ENCODE measurements at places on chromosomes 12 and 14.
A peak's percentile ranks its signal among the peaks of the same experiment; 100 is the strongest.

- ATAC-seq = no peak
These were observed 20.2 kb downstream of the TCHP start for GRCh38 chr12:109920261-109920780.

DNA sequence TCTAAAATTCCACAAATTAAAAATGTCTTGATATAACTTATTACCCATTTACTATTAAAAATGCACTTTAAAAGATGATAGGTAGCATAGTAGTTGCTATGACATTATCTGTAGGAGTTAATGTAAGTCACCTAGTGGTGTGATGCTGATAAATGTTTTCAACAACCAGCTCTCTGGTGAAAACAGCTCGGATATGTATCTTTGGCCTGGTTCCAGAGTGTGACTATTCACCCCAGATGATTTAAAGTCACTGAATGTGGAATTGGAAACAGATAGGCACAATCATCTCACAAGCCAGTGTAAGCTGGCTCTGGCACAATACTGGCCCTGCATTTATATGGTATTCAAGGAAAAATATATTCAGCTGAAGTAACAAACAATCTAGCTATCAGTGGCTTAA is 9.2 kb upstream of the CCDC196 start:
- ATAC-seq = peak; percentile 87

DNA sequence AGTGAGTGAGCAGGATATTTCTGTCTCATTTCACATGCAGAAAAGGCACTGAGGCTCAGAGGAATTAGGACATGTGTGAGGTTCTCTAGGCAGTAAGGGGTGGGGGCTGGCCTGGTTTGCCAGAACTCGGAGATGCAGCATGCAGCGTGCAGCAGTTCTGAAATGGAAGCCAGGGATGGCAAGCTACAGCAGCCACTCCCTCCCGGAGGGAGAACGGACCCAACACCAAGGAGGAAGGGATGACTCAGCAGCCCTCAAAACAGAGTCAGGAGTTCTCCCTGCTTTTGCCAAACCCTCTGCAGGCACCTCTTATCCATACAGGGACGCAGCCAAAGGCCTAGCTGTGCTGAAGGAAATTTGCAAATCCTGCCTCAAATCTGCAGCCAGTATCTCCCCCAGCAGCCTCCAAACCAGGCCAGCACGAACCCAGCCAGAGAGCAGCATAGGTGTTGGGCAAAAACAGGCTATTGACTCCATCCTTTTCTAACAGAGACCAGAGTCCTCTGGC is 10.3 kb upstream of the SERPINA3 start:
- peak; percentile 59 for ATAC-seq

GRCh38 chr14:23105348-23105824 is 597 bp upstream of the CIROP start:
- ATAC-seq = no peak

GRCh38 chr14:102926104-102926503 is 3.6 kb downstream of the AMN start:
- no peak for ATAC-seq

DNA sequence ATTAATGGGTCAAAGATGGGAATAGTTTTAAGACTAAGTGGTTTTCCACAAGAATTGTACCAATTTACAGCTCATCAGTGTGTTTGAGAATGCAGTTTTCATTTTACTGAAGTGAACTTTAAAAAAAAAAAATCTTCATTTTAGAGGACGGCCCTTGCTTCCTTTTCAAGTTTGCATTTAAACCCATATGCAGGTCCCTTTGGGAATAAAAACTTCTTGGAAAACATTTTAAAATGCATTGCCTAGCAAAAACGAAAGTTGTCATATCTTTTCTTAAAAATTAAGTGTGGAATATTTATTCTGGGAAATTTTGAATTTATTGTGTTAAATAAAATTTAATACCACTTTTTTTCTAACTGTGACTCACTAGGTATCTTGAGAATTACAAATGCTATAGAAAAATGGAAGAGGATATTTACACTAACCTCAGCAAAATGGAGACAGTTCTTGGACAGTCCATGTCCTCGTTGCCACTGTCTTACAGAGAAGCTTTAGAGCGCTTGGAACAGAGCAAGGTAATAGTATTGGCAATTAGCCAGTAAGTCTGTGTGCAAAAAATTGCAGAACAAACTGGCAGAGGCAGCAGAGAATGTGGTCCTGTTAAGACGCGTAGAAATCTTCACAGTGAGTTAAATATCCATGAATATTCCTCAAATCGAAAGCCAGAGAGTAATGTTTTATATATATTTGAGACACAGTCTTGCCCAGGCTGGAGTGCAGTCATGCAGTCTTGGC is 209.7 kb downstream of the SYNE2 start:
- ATAC-seq = no peak

GRCh38 chr12:133234971-133235370 is 706 bp downstream of the ANHX start:
- no peak for ATAC-seq

DNA sequence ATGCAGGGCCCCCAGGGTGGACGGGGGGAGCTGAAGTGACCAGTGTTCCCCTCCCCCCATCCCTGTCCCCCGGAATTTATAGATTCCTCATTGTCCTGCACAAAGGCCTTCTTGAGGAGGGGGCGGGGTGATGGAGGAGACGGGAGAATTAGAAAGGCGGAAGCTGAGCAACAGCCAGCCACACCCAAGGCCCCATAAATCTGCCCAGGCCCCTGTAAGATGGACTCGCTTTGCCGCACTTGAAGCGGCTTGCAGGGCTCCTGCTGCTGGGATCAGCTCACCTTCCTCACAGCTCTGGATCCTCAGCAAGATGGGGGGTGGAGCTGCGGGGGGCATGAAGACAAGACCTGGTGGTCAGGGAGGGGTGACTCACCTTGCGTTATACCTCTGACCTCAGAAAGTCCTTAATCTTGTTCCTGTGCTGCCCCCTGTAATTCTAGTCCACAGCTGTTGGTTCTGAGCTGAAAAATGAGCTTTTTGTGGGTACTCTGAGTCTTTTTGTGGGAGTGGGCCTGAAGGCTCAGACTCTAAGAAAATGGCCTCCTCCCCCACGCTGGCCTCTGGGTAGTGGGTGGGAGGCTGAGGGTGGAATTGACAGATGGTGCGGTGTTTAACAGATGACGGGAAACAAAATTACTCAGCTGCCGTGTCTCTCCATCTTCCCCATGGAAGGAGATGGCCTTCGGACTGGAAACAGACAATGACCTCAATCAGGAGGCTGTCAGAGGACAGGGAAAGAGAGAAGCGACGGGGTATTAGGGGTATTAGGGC is 15.8 kb upstream of the ANKRD33 start:
- ATAC-seq = no peak

GRCh38 chr12:89084751-89085150 is 267.6 kb downstream of the DUSP6 start:
- ATAC-seq = no peak

- ATAC-seq = no peak
These were observed 24.0 kb downstream of the FKBP11 start for GRCh38 chr12:48901278-48901677.

GRCh38 chr12:124055066-124055465 is 82.1 kb downstream of the ZNF664 start:
- no peak for ATAC-seq

GRCh38 chr12:109892748-109893147 is 7.3 kb upstream of the TCHP start:
- no peak for ATAC-seq
